ENCODE measurements at places on chromosomes 6 and 20.

DNA sequence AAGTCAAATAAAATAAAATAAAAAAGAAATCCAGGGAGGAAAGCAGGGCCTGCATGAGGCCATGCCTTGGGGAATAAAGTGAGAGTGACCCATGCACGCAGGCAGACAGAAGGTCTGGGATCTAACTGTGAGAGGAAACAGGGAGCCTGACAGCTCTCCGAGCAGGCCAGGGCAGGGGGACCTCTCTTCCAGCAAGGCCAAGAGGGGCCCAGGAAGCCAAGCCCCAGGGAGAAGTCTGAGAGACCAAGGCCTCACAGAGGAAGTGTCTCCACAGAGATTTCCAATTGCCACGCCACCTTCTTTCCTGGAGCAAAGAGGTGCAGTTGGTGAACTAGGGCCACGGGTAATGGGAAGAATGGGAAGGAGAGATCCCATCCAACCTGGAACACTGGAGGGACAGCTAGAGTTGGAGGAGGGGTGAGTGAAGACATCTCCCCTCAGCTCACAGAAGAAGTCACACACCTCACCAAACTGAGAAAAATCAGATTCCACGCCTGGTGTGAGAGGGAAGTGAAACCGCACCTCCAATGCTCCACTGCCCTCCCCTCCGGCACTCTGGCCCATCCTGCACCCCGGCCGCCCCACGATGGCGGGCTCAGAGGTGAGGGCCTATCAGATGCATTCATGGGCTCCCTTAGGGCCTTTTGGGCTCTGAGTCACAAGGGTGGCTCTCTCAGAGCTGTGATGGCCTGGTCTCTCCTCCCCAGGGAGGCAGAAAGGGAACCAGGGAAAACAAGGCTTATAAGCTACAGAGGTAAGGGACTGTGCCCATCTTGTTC is 25.1 kb upstream of the TAF8 start:
- DNase-seq: no peak

- DNase-seq: no peak
Measured at GRCh38 chr6:154893917-154894316, 101.2 kb upstream of the TIAM2 start.

DNA sequence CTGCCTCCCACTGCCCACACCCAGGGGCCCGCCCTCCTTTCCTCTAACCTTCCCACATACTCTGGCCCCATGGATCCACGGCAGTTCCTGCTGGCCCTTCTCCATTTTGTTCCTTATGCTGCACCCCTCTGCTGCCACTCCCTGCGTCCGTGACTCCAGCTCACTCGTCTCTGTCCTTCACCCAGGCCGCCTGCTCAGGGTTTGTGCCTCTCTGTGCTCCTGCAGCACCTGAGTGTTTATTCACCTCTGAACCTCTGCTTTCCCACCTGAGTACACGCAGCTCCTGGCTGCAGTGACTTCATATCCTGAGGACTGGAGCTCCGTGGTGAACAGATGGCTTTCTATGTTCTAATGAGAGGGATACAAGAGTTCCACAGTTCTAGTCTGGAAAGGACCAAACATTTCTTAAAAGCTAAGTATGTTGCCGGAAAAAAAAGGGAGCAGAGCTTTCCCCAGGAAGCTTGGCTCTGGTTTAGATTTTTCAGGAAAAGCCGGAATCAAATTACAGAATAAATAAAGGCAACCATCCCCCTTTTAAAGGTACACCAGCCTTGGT is 1.5 kb upstream of the GNRH2 start:
- DNase-seq: no peak

- DNase-seq: no peak
Measured at GRCh38 chr20:24118034-24118433, 129.5 kb upstream of the GGTLC1 start.

- peak; percentile 65 for DNase-seq
Measured at GRCh38 chr6:43924222-43924702, 154.3 kb downstream of the VEGFA start.

DNA sequence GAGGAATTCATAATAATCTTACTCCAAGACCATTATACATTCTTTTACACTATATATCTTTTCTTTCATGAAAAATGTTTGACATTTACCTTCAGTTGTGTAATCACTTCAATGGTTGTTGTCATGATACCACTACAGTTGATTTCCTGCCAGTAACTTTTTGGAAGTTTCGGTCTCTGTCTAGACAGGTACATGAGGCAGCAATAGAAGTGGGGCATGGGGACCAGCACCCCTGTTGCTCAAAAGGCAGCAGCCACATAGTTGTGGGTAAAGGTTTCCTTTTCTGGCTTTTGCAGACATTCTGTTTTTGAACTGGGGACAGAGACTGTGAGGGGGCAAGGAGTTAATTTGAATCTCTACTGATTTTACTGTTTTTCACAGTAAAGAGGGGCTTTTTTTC is 14.1 kb downstream of the SAMD5 start:
- DNase-seq: no peak

DNA sequence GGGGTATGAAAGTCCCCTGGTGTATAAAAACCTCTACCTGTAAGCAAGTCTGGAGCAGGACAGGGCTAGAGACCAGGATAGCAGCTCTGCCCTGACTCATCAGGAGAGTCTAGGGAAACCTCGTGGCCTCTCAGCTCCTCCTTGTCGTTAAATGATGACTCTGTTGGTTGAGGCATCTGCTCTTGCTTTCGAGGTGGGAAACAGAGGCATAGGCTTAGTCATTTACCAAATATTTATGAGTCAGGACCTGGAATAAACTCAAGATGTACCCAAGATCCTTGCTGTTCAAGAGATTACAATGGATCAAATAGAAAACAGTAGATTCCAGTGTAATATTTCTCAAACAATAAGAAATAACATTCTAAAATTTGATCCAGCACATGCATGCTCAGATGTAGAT is 5.5 kb downstream of the MANBAL start:
- peak; percentile 87 for DNase-seq

DNA sequence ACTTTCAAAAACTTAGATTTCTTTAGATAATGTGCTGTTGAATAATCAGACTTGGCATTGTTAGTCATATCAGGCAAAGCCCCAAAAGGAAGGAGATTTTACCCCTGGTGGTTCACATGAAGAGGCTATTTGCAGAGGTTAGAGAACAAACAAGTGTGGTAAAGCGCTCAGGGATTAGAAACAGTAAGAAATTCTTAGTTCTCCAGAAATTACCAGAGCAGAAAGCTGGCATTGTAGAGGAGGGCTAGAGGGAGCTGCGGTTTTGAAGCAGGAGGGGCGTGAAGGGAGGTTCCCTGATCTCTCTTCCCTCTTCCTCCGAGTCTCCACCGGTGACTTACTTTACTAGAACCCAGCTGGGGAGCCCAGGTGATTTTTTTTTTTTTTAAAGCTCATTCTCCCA is 10.2 kb downstream of the MYO6 start:
- no peak for DNase-seq

DNA sequence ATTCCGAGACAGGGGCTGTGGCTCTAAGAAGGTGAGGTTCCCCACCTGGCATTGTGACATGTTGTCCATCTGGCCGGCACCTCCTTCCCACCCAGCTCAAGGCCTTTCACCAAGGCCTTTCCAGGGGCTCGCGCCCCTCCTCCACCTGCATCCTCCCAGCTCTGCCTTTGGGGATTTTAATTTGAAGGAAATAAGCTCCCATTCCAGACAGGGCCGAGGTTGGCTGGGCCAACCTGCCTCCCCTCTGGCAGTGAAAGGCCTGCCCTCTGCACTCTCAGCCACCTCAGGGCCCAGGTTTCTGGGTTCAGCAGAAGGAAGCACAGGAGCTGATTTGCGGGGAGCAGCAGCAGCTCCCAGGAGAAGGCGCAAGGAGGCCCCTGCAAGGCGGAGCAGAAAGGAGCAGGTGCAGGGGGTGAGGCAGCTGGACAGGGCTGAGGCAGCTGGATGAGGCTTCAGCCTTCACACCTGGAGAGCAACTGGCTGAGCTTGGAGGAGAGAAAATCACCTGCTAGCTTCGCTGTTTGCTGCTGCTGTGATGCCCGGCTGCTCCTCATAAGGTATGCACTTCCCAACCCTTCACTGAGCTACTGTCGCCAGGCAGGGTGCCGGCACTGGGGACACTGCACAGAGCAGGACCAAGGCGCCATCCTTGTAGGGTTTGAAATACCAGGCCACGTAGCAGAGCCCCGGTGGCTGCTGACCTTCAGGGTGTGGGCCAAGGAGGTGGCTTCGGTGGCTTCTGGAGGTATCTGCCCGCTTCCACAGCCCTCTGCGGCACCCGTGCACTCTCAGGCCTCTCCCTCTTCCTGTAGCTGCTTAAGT is 147.0 kb downstream of the SYNDIG1 start:
- no peak for DNase-seq

DNA sequence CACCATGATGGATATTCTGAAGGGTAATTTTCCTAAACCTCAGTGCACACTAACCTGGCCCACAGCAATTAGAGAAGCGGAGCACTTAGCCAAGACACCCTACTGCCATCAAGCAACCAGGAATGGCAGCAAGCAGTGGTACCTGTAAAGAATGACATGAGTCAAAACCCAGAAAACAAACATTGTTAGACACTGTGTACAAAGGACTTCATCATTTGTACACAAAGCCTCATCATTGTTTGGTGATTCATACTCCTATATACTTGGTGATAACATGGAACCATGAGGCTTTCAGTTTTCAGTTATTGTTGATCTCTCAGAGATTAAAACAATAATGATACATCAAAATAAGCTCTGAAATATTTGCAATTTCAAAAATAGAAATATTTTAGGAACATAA is 74.6 kb downstream of the MLIP start:
- no peak for DNase-seq

DNA sequence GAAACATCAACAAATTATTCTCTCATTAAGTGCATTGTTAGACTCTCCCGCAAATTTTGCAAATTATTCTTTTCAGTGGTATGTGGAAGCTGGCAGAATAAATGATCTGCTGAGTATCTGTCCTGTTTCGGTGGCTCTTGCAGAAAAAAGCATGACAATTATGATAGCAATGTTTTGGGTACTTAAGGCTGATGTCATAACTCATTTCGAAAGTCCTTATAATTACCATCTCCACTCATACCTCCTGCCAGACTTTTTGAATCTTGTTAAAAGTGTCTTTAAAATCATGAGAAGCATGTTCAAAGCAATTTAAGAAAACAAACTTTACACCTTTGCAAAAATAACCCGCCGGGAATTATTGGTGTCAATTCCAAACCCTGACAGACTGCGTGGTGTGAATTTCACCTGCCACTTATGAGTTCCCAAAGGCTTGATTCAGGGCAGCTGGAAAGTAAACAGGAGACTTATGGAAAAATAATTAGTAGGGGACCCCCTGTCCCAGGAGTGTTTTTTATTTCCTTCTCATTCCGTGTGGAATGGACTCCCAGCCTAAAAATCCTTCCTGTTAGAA is 87.6 kb upstream of the E2F3 start:
- no peak for DNase-seq

DNA sequence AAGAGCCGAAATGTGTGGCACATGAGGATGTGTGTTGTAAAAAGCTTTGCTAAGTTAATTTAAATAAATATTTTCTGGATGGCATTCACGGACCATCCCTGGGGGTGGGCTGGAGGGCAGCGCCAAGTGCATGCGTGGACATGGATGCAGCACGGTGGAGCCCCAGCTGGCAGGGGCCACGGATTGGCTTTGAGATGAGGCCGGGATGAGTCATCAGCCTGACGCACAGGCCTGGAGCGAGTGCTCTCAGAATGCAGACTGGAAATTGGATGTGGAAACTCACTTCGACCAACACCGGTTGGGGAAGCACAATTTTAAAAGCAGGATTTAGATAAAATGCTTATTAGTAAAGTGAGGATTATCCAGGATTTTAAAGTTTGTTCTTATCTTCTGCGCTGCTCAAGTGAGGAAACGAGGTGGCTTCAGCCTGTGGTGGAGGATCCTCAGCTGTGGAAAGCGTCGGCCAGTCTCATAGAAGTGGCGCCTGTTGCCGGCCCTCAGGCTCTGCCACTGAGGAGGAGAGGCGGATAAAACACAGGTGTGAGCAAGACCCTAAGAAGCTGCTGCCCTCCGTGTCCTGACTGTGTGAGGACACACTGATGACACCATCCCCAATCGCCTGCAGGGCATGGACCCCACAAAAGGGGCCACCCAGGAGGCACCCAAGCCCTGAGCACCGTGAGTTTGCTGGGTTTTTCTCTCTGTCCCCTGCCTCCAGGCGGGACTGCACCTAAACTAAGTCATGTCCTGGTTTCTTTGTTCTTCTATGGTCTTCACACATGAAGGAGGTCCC is 279.7 kb downstream of the CDH4 start:
- DNase-seq: no peak

DNA sequence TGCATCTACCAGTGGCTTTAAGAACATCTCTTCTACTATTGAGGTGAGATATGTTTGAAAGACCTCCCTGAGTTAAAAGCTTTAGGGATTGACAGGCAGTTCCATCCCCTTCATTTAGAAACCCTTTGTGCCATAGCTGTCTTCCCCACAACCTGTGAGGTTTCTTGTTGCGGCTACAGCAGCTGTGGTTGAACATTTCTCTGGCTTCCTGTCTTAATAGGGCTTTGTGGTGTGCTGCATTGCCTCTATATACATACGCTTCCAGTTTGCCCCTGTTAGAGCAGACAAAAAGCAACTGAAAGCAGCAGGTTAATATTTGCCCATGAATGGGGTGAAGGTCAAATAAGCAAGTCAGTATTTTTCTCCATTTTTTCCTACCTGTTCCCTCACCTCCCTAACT is 210.2 kb downstream of the TMEM200A start:
- no peak for DNase-seq

DNA sequence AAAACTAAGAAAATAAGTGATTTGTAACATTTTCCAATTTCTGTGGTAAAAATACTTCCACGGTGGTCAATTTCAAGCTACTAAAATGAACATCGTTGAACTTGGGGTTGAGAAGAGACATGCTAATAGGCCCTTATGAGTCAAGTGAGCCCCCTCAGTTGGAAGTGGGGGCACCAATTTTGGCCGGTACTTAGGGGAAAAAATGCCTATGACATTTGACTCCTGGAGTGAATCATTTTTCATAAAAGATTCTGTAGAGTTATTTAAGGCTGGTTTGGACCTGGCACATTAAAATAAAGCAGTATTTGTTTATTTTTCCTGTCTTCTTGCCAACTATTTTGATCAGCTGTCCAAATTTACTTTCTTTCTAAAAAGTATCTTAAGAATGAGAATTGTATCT is 32.4 kb upstream of the CAP2 start:
- DNase-seq: no peak
